ENCODE measurements at places on chromosomes 6 and 20. TPM values are rescaled to one million over a fixed set of nuclear protein-coding genes. Genes with fewer than 3 reads are reported as not detected.
A peak's percentile ranks its signal among the peaks of the same experiment; 100 is the strongest.

GRCh38 chr6:105748737-105749161 lies 337.4 kb upstream of the PRDM1 start:
- no peak for DNase-seq

DNA sequence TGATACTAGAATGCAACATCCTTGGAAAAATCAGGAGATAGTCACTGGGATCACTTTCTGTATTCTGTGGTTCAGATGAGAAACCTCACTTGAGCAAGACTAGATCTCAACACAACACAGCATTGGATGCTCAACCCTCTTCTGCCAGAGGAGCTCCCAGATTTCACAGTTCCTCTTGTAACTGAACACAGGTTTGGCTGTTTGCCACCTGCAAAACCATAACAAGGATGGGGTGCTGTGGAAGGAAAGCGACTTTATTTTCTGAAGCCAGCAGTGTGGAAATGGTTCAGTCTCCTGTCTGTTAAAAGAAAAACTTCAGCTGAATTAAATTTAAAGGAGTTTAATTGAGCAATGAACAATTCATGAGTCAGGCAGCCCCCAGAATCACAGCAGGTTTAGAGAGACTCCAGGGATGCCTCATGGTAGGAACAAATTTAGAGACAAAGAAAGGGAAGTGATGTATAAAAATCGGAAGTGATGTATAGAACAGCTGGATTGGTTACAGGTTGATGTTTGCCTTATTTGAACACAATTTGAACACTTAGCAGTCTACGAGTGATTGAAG lies 149.9 kb upstream of the UST start:
- no peak for DNase-seq

- no peak for DNase-seq
These were observed 17.7 kb upstream of the TNFAIP3 start for GRCh38 chr6:137849181-137849980.

The SLC18B1 gene
- 5.2 TPM for polyA plus RNA-seq

GRCh38 chr20:38094373-38094891 lies 60.9 kb downstream of the RPRD1B start:
- no peak for DNase-seq

The SIRPD gene
- 0.53 TPM for polyA plus RNA-seq

DNA sequence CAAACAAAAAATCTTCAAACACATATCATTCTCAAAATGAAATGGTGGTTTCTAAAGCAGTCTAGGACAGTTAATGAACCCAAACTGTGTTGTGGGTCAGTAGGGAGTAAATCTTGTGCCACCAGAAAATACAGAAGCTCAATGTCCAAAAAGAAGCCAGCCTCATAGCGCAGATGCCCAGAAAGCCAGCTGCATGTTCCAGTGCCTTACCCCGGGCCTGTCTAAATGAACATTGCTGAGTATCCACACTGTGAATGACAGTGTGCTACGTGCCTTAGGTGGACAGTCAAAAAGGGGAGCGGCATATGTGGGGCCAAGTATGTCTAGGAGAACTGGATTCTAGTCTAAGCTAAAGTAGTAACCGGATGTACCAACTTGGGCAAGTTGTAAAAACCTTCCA lies 10.9 kb downstream of the FYN start:
- DNase-seq = no peak

- DNase-seq = no peak
These were observed 6.5 kb downstream of the GZF1 start for GRCh38 chr20:23368316-23369071.

DNA sequence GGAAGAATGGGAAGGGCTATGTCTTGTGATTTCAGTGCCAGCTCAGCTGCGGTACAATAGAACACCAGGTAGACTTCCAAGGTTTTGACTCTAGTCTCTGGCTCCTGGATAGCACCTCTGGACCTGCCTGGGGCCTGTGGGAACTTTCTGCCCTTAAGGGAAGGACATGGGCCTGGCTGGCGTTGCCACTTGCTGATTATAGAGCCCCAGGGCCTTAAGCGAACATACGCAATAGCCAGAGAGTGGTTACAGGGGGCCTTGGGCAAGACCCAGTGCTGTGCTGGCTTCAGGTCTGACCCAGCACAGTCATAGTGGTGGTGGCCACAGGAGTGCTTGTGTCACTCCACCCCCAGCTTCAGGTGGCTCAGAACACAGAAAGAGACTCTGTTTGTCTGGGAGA lies 131.1 kb upstream of the COL21A1 start:
- DNase-seq = no peak

DNA sequence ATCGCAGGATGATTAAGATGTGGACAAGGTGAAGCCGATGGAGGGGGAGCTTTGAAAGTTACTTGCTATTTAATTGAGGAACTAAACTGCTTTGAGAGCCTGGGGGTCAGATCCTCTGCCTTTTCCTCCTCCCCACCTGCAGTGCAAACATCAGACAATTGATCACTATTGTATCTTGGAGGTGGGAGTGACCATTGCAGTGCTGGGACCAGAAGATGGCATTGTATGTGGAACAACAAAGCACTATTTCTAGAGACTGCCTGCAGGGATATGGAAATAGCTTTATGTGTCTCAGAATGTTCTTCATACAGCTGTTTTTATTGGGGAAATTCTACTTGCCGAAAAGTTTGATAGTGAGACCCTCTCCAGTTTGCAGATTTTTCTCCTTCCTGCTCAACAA lies 4.2 kb downstream of the MOG start:
- DNase-seq = no peak

The PGBD1 gene
- 4.7 TPM for polyA plus RNA-seq

The SNAI1 gene
- polyA plus RNA-seq = 20.9 TPM

GRCh38 chr6:150719099-150719766 lies 119.5 kb downstream of the PLEKHG1 start:
- DNase-seq = no peak

The CDH26 gene
- polyA plus RNA-seq = 1.4 TPM

GRCh38 chr6:143298071-143298470 lies 152.4 kb downstream of the ADAT2 start:
- no peak for DNase-seq

DNA sequence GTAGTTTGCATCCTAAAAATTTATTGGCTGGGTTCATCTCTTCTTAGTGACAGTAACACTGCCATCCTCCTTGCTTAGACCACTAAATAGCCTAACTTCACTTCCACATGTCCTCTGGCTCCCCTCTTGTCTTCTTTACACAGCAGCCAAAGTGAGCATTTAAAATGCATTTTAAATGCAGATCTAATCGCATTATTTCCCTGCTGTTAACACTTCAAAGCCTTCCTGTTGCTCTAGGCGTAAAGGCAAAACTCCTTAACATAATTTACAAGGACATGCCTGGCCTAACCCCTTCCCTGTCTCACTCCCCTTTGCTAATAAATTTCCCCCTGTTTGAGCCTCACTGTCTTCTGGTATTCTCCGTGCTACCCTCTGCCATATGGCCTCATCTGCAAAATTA lies 26.5 kb downstream of the NKAIN2 start:
- DNase-seq = peak; percentile 29

DNA sequence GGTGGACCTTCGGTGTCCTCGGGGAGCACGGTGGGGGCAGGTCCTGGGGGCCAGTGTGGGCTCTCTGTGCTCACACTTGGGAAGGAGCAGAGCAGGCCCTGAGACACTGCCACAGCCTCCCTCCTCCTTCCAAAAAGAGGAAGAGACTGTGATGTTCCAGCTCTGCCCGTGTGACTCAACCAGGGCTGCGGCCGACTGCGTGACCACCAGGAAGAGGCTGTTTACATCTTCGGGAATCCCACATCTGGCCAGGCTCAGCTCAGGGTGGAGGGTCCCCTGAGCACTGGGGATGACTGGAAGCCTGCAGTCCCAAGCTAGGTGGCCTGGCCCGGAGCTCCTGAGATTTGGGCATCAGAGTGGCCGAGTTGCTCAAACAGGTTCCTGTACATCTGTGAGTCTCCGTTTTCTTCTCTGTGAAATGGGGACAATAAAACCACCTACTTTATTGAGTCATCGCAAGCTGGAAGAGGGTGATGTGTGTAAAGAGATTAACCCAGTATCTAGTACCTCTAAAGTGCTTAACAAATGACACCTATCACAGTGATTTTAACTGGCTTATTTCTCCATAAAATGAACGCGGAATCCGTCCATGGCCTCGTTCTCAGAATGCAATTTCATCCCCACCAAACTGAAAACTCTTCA lies 242.1 kb downstream of the DLL1 start:
- no peak for DNase-seq

The OPRL1 gene
- 0.67 TPM for polyA plus RNA-seq

The AIF1 gene
- 41.7 TPM for polyA plus RNA-seq

- no peak for DNase-seq
These were observed 101.5 kb upstream of the BACH2 start for GRCh38 chr6:90397929-90398674.

DNA sequence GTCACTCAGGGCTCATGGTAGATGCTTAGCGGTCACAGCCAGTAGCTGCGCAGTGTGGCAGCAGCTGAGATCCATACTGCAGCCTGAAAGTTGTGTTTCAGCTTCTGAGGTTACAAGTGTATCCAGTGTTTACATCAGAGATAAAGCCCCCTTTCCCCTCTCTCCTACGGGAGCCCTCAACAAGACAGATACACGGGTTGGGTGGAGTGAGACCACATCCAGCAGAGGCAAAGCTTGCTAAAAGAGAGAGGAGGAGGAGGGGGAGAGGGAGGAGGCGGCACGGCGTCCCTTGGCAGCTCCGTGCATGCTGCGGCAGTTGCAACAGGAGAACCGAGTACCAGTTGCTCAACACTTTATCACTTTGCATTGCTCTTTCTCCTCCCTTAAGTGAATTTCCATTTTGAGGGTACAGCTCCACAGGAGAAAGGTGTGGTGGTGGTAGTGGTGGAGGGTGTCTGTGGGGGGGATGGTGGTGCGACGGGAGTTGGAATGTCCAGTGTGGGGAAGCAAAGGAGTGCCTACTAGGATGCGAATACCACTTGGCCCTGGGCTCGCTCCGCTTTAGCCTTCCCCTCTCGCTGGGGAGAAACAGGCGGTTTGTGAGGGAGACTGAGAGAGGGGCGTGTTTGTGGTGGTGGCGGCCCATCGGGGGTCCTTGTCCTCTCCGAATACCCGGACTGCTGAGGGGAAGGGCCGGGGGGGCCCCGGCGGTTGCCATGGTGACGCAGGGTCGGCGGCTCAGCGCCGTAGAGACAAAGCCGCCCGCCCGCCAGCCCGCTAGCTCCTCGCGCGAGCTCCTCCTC lies 405 bp upstream of the RNF182 start:
- peak; percentile 26 for DNase-seq

- DNase-seq = no peak
These were observed 135.8 kb upstream of the FOXA2 start for GRCh38 chr20:22720206-22720605.

- DNase-seq = peak; percentile 4
These were observed 132.6 kb upstream of the RAB32 start for GRCh38 chr6:146410851-146411595.

The ADTRP gene
- 0.68 TPM for polyA plus RNA-seq

GRCh38 chr6:44062771-44063560 lies 64.3 kb downstream of the MRPL14 start:
- DNase-seq = no peak

- no peak for DNase-seq
These were observed 744 bp downstream of the STAU1 start for GRCh38 chr20:49187330-49187850.

GRCh38 chr6:4840169-4840568 lies 64.0 kb downstream of the CDYL start:
- DNase-seq = no peak

DNA sequence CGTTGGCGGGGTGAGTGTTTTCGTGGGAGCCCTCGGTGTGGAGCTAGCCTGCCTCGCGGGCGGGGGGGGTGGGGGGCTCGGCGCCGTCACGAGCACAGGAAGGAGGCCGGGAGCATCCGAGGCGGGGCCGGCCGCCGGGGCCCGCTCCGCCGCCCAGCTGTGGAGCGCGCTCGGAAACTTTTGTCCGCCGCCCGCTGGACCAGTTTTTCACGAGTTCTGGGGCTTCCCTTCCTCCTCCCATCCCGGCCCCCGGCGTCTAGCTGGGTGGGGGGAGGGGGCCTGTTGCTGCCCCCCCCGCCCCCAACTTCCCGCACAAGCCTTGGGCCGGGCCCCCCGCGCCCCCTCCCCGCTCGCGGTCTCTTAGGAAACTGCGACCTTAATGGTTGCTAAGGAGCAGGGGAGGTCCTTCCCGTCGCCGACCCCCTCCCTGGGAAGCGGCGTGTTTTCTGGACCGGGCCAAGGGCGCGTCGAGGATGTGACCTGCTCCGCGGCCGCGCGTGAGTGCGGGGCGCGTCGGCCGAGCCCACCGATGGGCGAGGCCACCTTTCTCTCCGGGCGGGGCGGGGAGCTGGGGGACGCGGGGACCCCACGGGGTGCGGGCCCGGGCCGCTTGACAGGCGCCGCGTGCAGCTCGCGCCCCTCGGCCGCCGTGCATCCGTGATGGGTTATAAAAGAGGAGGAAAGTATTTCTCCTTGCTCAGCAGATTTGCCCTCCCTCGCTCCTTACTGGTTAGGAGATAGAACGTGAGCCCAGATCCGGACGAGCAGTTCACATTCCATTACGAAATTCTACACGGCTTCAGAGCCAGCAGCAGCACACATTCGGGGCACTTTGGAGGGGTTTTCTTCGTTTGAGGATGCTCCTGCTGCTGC lies 1.4 kb downstream of the RREB1 start:
- DNase-seq = no peak

GRCh38 chr6:132341646-132342045 lies 59.6 kb downstream of the MOXD1 start:
- no peak for DNase-seq

DNA sequence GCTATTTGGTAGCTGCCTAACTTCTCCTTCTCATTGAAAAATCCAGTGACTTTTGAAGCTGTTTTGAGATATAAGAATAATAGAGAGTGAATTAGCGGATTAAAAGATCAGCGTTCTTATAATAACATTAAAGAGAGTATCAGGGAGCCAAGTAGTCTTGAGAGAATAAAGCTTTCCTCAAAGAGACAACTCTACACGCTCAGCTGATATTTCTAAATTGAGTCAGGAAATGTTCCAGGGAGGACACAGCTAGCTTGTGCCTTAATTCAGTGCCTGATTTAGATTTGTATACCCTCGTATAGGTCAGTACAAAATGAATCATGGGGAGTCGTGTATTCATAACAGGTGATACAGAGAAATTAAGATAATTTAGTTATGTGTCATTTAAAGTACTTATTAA lies 75.1 kb upstream of the QKI start:
- no peak for DNase-seq

The RAET1L gene
- polyA plus RNA-seq = not detected

The RGS17 gene
- polyA plus RNA-seq = 0.68 TPM
